ENCODE measurements at places on chromosomes 4 and X. TPM values are rescaled to one million over a fixed set of nuclear protein-coding genes. Genes with fewer than 3 reads are reported as not detected.
A peak's percentile ranks its signal among the peaks of the same experiment; 100 is the strongest.

DNA sequence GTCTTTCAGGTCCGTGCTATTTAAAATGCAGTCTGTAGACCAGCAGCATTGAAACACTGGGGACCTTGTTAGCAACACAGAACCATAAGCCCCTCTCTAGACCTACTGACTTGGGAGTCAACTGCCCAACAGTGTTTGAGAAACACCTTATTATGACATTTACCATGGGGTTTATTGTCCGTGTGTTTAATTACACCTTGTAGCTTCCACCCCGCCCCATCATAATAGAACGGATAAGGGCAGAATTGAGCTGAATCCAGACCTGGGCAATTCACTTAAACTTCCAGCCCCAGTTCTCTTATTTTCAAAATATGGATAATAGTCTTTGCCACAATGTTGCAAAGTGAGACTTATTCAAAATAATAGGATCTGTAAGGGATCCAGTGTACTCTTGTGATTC lies 30.6 kb upstream of the CLNK start:
- no peak for DNase-seq

- no peak for DNase-seq
Measured at GRCh38 chr4:184263461-184263860, 45.8 kb upstream of the ENPP6 start.

DNA sequence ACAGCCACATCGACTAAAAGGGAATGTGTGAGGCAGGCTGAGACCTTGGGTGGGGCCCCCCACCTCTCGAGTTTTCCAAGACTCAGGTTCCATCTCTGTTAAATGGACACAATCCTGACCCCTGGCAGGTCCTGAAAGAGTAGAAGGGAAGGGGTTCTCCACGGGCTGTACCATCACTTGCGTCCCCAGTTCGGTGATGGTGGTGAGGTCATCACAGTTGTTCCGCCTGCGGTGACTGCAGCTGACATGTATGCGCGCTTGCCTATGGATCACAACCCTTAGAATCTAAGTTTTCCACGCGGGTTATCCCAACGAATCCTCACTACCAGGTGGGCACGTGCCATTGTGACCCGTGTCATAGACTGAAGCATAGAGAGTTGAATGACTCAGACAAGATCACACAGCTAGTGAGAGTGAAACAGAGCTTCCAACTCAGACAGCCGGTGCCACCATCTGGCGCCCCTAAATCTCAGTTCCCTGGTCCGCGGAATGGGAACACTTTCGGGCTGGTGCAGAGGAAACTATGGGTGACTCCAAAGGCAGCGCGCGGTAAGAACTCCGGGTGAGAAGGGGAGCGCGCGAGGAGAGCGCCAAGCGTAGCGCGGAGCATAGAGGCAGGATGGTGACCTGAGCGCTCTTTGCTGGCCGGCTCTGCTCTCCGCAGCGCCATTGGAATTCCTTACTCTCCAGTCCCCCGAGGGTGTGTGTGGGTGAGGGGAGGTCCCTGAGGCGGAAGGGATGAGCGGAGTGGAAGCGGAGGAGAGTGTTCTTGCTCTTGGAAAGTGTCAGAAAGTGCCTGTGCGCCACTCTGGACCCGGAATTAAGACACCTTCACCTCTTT lies 10.5 kb downstream of the MSX1 start:
- no peak for DNase-seq

- DNase-seq, result no peak
Measured at GRCh38 chrX:1215123-1215823, 2.8 kb upstream of the CRLF2 start.

DNA sequence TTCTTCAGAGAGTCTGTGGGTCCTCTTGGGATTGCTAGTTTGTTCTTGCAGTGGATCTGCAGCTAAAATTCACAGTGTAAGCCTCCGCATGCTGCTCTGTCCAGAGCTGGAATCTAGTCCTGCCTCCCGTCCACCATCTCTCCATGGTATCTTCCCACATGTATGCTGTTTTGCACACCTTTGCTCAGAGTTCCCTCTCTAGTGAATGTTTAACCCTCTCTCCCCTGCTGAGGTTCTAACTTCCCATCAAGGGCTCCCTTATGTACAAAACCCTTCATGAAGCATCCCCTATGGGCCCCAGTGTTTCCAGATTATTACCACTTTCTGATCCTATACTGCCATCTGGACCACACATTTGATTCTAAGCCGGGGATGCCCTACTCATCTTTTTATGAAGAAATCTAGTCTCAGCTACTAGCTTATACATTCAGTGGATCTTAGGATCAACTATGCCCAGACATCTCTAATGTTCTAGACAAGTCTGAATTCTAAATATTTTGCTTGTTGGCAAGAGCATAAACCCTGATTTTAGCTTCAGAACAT lies 157.3 kb downstream of the CPEB2 start:
- no peak for DNase-seq

DNA sequence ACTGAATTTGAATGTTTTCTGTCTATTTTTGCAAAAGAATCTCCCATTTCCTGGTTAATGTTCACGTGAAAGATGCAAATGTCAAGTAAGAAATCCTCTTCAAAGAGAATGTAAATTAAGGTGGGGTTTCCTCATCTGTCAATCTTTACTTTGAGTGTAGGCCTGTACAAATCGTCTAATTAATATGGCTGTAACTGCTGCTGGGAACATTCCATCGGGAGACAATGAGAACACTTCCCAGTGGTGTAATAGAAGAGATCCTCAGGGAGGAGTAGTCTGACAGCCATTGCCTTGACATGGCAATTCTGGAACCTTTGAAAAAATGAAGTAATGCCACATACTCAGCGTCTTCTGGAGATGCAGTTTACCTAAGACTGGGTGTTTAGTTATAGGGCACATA lies 3.7 kb downstream of the EREG start:
- DNase-seq, result no peak

- peak; percentile 23 for DNase-seq
Measured at GRCh38 chrX:119266364-119266995, 30.4 kb downstream of the PGRMC1 start.

- DNase-seq, result no peak
Measured at GRCh38 chr4:189815404-189816192, 125.1 kb upstream of the FRG1 start.

DNA sequence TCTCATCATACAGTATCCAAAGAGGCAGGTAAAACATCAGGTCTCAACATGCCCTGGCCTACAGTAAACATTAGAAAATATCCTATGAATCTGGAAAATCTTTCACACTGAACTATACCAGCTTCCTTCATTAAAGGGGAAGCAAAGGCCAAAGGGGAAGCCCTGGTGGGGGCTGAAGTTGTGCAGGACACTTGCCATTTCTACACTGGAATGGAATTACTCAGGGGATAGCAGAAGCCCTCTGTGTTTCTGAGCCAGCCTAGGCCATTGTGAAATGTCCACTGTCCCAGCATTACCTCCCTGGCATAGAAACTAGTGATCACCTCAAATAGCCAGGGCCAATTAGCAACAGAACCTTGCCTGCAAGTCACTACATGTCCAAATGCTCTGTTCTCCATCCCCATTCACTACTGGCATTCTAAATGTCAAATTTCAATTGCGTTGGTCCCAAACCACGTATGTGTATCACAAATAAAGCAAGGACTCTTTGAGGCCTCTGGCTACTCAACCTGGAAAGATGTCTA lies 429.9 kb downstream of the AFF2 start:
- no peak for DNase-seq

The VEGFD gene
- total RNA-seq, result 0.53 TPM
